ENCODE measurements at places on chromosomes 12 and 14.

- no peak for DNase-seq
These were observed 94.7 kb downstream of the GCH1 start for GRCh38 chr14:54807881-54808280.

DNA sequence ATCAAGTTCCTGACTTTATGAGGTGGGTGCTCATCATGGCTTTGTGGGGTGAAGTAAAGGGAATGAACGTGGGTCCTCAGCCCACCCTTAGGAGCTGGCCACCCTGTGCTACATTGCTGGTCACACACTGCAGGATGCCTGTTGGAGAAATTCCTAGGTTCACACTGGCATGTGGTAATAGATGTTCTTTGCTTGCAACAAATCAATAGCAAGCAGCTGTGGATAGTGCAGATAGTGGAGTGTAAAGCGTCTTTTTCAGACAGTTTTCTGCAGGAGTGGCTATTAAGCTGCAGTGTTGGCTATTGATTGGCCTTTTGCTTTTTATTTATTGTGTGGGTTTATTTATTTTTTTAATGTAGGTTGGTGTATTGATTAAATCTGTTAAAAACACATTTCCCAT is 822.7 kb downstream of the NRXN3 start:
- no peak for DNase-seq

- DNase-seq: no peak
These were observed 61.8 kb downstream of the TSPAN9 start for GRCh38 chr12:3138941-3139511.

- DNase-seq: no peak
These were observed 86.5 kb upstream of the CEP83 start for GRCh38 chr12:94545935-94546771.
